GM12878 (cell line): ENCODE measurements at places on chromosomes 16 and 17. TPM values are rescaled to one million over a fixed set of nuclear protein-coding genes. Genes with fewer than 3 reads are reported as not detected.

AGRP gene
- total RNA-seq = not detected in 2 replicates

FASN gene
- 333 and 348 TPM in 2 replicates for total RNA-seq

TIMP2 gene
- 0.41 and 0.64 TPM in 2 replicates for total RNA-seq

MFAP4 gene
- total RNA-seq = 0.13 and 0.28 TPM in 2 replicates

KRT24 gene
- total RNA-seq = not detected in 2 replicates

TMEM238L gene
- total RNA-seq = not detected in 2 replicates

NR1D1 gene
- total RNA-seq = 3.4 and 3.6 TPM in 2 replicates
